Stimulated activated CD4-positive, alpha-beta T cell treated with anti-CD3 and anti-CD28 coated beads, Interleukin-2, amount 100 ng/mL, for 24 hours (primary cell): ENCODE measurements at places on chromosomes 6 and 20.

DNA sequence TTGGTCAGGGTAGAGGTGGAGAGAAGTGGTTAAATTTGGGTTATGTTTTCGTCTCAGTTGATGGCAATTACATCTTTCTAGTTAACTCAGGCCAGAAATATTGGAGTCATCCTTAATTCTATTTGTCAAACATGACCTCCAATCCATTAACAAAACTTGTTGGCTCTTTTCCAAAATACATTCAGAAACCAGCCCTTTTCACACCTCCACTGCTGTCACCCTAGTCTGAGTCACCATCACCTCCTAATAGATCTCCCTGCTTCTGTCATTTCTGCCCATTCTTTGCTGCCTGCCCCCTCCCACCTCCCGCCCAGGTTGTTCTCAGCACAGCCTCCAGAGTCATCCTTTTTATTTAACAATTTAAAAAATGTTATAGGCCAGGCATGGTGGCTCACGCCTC is 3.0 kb upstream of the ABCF1 start:
- DNase-seq: peak; percentile 67

DNA sequence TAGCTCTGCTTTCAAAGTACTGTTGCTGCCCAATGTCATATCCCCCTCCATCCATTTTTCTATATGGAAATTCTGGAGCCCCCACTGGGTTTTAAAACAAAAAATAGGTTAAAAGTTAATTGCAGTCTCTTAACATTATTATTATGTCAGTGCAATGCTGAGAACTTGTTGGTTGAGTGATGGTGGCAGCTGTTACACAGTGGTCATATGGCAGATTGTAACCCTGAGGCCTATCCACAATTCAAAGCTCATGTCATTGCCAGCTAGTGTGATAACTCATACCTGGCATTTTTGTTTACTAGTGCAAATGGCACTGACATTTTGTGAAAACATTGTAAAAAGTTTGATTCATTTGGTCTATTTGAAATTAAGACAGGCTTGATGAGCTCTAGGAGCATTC is 305.7 kb upstream of the FLRT3 start:
- no peak for DNase-seq

GRCh38 chr6:39088331-39088730 is 26.7 kb downstream of the SAYSD1 start:
- no peak for DNase-seq

DNA sequence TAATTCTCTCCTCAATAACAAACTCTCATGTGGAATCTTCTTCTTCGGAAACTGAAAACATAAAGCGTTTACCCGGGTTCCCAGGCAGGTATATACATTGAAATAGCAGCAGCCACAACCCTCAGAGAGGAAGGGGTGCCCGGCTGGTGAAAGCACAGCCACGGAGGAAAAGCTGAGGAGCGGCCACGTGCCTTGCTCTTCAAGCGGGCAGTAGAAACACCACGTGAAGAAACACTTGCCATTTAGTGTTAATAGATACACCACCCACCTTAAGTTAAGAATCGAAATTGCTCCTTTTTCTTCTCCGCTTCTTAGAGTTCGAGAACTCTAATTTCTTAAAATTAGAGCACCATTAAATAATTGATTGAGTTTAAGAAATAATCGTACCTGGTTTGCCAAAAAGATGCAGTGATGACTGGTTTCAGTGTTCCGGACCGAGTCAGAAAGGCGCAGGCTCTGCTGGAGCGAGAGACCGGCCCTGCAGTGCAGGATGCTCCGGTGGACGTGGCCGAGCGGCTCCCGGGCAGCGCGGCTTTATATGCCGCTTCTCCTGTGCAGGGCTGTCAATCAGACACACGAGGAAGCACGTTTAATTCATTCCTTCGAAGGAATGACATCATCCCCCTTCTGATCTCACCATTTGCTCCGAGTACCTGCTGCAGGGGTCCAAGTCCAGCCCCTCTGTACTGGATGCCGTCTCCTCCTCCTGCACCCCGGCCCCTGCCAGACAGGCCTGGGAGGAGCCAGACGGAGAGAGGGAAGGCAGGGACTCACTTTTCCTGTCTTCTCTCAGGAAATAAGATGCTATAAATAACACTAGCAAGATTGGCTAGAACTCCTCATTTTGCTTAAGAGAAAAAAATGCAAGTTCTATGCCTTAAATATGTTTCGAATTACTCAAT is at the start of gene THBS2:
Gene THBS2 (minus strand): TSS at position 510 of the 902 bp plus-strand sequence. CDS start 3,062 bp downstream, outside the sequence.
- DNase-seq: no peak

DNA sequence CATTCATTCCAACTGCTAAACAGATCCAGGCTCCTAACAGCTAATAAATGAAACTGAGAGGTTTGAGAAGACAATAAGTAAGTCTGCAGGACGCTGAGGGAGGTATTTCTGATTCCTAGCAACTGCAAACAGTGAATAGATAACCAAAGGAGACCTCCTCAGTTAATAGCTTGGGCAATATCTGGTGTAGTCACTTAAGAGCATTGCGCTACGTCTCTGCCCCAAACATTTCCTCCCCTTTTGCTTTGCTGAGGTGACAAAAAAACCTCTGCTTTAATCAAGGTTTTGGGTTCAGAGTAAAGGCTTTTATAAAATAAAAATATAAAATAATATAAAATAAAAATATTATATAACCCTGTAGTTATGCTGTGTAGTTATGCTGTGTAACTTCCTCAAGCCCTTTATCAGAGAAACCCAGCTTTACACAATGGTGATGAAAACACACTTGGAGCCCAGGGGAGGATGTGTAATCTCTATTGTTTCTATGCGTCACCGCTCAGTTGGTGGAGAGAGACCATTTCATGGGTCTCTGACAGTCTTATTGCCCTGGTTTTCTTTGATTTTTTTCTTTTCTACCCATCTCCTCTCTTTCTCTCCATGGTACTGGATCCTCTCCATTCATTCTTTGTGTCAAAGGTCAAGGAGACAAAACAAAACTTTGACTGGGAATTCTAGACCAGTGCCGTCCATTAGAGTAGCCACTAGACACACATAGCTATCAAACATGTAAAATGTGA is 18.9 kb upstream of the CALHM5 start:
- no peak for DNase-seq

GRCh38 chr20:38165089-38165965 is at the start of gene TGM2:
Gene TGM2 (minus strand): TSS chr20:38165270. CDS start chr20:38165198, 72 bp downstream.
- DNase-seq: peak; percentile 40

- no peak for DNase-seq
These were observed 43.5 kb downstream of the FAM184A start for GRCh38 chr6:119034827-119035458.

DNA sequence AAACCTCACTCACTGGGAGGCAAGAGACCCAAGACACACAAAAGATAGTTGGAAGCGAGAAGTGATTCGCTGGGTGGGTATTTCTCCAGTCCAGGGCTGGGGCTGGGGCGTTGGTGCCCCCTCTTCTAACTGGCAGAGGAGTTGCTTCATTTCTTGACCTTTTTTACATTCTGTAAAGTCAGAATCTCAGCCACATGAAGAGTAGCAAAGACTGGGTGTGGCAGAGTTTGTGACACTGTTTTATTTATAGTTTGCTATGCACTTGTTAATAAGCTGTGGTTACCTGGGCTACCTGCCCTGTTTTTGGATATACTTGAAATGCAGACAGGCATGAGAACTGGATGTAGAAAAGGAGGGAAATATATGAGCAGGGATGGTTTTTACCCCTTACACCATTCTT is 42.3 kb downstream of the IL20RA start:
- no peak for DNase-seq

- no peak for DNase-seq
These were observed 154.9 kb upstream of the BEND6 start for GRCh38 chr6:56799989-56800388.

- DNase-seq: peak; percentile 58
These were observed 709 bp downstream of the PPP1R16B start for GRCh38 chr20:38805958-38806854.

GRCh38 chr20:37535443-37536132 is 7.9 kb upstream of the BLCAP start:
- DNase-seq: no peak

DNA sequence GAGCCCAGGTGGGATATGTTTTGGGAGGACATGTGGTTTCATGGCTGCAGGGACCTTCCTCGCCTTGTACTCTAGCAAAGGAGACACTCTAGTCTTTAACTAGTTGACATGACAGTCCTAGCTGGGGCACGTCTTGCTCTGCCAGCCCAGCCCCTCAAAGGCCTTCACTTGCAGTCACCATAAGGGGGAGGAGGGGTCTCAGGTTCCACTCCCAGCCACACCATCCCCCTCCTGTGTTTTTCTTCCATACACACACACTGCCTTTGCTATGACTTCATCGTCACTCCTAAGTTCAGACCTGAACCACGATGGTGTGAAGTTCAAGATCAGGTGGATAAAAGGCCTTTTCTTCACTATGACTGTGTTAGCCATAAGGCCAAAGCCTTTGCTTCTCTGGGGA is 13.5 kb downstream of the ULBP1 start:
- no peak for DNase-seq

- DNase-seq: no peak
These were observed 205.3 kb upstream of the TCF21 start for GRCh38 chr6:133683606-133684005.

DNA sequence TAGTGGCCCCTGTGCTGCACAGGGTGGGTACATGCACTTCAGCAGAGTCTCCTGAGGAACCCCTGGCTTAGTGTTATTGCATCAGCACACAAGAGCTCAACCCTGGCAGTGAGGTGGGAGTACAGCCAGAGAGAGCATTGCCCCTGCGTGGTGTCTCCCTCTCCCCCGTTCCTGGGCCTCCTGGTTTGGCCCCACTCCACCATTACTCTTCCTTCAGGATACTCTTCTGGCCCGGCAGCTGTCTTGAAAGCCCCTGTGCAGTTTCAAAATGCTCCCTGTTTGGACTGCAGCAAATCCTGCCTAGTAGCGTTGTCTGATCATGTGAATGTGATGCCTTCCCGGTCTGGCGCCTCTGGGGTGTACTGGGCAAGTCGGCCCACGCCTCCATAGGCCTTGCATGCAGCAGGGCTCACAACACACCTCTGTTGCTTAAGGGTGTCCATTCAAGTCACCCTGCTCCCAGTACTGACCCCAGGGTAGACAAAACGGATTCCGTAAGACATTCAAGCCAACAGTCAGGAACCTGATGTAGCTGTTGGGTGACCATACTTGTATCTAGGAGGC is 32.1 kb downstream of the TXNDC5 start:
- DNase-seq: no peak

DNA sequence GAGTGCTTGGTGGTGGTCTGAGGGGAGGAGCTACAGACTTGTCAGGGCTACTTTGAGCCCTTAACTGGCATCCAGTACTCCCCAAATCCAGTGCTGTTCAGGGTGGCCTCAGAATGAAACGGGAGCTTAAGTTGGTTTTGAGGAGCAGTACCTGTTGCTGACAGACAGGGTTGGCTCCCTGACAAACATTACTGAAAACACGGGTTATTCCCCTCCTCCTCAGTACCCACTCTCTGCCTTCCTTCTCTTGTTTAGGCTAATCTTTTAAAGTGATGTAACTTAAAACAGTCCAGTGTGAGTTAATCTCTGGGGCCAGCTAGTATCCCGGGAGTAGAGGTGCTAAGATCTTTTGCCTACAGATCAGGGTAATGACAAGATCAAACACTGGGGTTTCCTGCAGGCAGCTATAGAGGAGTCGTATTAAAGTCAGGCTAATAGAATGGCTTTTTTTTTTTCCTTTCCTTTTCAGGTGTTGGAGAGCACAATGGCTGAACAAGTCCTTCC is 3.7 kb downstream of the TNFAIP3 start:
- peak; percentile 61 for DNase-seq

- DNase-seq: no peak
These were observed 53.0 kb downstream of the HLA-A start for GRCh38 chr6:29995340-29995777.

- no peak for DNase-seq
These were observed 59.2 kb downstream of the RBM38 start for GRCh38 chr20:57450419-57450818.

DNA sequence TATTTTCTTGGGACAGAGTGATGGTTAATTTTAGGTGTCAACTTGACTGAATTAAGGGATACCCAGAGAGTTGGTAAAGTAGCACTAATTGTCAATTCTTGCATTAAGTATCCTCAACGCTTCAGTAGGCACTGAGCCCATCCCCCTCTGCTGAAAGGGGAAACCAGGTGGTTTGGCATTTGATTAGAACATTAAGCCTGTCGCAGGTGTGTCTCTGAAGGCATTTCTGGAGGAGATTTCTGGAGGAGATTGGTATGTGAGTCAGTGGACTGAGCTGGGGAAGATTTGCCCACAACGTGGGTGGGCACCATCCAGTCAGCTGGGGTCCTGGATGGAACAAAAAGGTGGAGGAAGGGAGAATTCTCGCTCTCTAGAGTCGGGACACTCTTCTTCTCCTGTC is 119.8 kb downstream of the RFX6 start:
- no peak for DNase-seq

DNA sequence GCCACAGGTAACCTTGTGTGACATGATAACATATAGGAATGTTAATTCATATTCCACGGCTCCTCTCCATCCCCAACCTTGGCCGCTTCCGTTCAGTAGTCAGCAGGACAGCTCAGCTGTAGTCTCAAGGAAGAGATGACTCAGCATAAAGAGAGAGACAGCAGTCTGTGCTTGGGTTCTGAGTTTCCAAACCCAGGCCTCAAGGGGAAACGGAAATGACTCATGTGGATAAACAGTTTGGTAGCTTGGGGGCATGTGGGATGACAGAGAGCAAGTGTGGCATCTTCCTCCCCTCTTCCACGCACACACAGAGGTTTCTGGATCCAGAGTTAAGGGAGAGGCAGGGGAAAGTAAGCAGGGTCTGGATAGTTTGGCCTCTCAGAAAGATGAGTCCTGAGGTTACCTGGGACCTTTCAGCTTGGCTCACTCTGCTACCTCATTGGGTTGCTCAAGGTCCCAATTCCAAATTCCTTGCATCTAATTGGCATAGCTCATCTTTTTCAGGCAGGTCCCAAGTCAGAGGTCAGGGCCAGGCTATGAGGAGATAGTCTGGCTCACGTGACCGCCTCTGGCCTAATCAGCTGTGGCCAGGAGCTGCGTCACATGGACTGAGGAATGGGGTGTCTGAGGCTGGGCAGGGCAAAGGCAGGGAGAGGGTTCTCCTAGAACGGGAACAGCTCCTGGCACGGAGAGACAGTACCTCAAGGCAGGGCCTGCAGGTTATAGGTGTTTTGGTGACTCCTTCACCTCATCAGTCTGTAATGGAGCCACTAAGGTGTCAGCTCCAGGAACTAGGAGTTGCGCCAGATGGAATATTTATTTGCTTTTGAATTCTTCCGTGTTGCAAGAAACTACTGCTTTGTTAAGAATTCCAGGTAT is 36.5 kb upstream of the MLN start:
- DNase-seq: peak; percentile 53

DNA sequence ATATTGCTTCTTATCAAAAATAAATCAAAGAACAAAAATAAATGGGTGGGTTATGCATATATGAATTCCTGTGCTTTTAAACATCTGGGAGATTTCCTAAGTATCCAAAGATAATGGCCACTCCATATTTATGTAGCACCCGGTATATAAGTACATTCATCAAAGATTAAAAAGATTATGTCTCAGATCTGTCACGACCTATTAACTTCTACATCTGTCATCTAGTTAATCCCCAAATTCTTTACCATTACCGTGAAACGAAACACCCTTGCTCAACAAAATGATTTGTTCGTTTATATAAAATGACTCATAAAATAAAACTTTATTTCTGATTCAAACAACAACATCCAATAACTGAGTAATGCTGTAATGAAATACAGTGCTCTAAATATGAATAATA is 64.8 kb upstream of the FOXQ1 start:
- DNase-seq: no peak

- no peak for DNase-seq
These were observed 404.9 kb upstream of the MMS22L start for GRCh38 chr6:97687916-97688315.

- no peak for DNase-seq
These were observed 10.7 kb upstream of the C20orf204 start for GRCh38 chr20:64025101-64025825.
